ENCODE measurements at places on chromosomes 4 and X.

DNA sequence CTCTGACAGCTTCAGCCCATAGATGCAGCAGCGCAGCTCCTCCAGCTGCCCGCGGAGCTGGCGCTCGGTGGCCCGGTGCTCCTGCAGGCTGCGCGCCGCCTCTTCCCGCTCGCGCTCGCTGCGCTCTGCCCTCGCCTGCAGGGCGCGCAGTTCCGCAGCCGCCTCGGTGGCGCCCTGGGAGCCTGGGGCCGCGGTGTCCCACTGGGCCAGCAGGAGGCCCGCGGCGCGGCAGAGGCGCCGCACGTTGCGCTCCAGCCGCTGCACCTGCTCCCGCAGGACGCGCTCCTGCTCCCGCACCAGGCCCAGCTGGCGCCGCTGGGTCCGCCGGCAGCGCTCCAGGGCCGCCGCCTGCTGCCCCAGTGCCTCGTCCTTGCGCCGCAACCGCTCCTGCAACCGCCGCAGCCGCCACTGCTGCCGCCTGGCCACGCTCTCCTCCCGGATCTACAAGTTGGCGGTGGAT, 10.1 kb downstream of the C4orf50 start:
- DNase-seq = no peak

GRCh38 chr4:54094451-54094850, 5.5 kb upstream of the GSX2 start:
- DNase-seq = no peak

DNA sequence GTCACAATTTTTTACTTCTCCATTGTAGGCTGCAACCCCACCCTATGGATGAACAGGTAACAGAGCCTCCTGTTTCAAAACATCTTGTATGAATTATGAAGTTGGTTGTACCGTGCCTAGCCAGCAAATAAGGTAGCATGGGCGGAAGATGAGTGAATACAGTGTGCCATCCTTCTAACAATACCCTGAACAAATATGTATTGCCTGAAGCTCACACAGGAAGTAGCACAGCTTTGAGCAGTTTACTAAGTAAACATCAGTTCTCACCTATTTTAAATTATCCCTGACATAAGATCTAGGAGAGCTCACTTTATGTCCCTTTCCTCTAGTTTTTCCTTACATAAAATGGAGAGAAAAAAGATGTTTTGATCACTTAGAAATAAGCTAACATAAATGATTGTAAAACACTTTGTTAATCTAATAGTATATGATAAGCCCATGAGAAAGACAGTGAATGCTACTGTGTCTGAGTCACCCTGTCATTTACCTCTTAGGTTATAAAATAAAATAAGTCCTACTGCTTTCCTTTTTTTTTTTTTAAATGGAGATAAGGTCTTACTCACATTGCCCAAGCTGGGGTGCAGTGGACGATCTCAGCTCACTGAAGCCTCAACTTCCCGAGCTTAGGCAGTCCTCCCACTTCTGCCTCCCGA, 36.6 kb downstream of the GRSF1 start:
- peak; percentile 7 for DNase-seq

DNA sequence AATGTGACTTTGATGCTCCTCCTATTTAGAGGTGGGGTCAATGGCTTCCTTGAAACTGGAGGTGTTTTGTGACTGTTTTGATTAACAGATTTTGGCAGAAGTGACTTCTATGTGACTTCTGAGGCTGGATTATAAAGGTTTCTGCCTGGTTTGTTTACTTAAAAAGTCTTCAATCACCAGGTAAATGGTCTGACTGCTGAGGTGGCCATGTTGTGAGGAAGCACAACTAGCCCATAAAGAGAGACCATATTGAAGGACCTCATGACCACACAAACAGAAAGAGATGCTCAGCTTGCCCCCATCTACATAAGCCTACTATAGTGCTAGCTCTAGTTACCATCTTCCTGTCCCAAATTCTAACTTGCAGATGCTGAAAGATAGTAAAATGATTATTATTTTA, 14.3 kb upstream of the LSM6 start:
- no peak for DNase-seq

DNA sequence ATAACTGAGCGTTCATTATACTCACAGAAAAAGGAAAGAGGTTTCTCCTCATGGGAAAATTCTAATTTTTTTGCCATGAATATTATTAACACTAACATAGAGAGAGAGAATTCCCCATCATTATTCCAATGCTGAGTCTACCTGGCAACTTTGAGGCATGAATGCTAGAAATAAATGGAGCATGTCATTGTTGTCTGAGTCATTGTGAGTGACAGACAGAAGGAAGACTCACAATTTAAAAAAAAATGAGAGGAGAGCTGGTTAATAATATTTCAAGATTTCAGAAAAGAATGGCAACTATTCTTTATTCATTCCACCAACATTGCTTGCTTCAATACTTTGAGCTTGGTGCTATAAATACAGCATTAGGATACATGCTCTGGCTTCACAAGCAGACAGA, 170.4 kb upstream of the HS3ST1 start:
- no peak for DNase-seq

- no peak for DNase-seq
Measured at GRCh38 chr4:70935038-70935695, 33.0 kb downstream of the MOB1B start.

GRCh38 chr4:147488556-147488955, 7.7 kb downstream of the EDNRA start:
- no peak for DNase-seq

- peak; percentile 91 for DNase-seq
Measured at GRCh38 chr4:123599061-123599919, 202.7 kb downstream of the SPRY1 start.

DNA sequence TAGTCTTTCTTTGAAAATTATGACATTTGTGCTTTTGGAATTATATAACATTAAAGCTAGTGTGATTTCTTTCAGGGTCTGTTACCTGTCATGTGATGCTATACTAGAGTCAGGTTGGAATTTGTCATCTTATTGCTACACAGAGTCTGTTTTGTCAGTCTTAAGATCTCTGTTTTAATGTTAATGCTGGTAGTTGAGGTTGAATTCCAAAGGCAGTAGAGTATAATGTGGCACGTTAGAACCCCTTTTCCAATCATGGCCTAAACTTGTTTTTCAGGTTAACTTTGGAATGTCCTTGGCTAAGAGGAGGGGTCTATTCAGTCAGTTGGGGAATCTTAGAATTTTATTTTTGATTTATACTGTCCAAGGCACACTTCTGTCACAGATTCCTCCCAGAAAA, 258.5 kb downstream of the PABPC4L start:
- DNase-seq = no peak

- no peak for DNase-seq
Measured at GRCh38 chrX:34770511-34770910, 113.4 kb upstream of the TMEM47 start.

GRCh38 chr4:149754526-149754925, 61.1 kb downstream of the IQCM start:
- DNase-seq = no peak

DNA sequence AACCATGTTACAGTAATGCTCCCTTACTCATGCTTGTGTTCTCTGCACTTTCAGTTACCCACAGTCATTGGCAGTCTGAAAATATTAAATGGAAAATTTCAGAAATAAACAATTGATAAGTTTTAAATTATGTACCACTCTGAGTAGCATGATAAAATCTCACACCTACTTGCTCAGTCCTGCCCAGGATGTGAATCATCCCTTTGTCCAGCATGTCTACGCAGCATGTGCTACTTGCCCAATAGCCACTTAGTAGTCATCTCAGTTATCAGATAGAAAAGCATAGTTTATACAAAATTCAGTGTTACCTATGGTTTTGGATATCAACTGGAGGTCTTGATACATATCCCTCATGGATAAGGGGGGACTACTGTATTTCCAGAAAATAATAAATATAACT, 577.1 kb downstream of the GALNTL6 start:
- DNase-seq = no peak

- no peak for DNase-seq
Measured at GRCh38 chr4:88775529-88775928, 77.9 kb upstream of the NAP1L5 start.

DNA sequence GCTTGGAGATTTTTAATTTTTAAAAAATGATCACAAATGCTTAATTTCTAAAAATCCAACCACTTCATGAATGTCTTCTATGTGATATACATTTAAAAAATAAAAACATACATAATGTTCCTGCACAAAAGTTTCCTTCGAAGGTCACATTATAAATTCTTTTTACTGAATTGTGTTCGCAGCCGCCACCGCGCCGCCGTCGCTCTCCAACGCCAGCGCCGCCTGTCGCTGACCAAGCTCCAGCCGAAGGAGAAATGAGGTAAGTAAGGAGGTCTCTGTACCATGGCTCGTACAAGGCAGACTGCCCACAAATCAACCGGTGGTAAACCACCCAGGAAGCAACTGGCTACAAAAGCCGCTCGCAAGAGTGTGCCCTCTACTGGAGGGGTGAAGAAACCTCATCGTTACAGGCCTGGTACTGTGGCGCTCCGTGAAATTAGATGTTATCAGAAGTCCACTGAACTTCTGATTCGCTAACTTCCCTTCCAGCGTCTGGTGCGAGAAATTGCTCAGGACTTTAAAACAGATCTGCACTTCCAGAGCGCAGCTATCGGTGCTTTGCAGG, 48.8 kb upstream of the NEUROG2 start:
- DNase-seq = no peak

- peak; percentile 39 for DNase-seq
Measured at GRCh38 chr4:37970702-37971101, 10.5 kb downstream of the PTTG2 start.

- no peak for DNase-seq
Measured at GRCh38 chr4:143402776-143403552, 66.3 kb downstream of the GAB1 start.

DNA sequence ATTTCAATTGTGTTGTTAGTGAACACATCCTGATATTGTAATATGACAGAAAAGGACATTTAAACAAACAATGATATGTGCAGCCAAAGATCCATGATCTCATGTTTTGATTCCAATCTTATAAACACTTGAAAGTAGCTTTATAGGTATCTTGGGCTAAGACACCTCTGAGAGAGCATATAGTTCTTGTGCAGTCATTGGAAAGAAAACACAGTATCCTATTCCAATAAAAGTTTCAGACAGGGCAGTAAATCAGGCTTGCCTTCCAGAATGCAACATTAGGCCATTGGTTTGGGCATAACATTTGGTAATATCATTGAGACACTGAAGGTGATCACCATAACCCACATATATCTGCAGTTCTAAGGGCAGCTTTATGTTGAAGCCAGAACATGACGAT, 188.3 kb upstream of the HCCS start:
- DNase-seq = peak; percentile 2

DNA sequence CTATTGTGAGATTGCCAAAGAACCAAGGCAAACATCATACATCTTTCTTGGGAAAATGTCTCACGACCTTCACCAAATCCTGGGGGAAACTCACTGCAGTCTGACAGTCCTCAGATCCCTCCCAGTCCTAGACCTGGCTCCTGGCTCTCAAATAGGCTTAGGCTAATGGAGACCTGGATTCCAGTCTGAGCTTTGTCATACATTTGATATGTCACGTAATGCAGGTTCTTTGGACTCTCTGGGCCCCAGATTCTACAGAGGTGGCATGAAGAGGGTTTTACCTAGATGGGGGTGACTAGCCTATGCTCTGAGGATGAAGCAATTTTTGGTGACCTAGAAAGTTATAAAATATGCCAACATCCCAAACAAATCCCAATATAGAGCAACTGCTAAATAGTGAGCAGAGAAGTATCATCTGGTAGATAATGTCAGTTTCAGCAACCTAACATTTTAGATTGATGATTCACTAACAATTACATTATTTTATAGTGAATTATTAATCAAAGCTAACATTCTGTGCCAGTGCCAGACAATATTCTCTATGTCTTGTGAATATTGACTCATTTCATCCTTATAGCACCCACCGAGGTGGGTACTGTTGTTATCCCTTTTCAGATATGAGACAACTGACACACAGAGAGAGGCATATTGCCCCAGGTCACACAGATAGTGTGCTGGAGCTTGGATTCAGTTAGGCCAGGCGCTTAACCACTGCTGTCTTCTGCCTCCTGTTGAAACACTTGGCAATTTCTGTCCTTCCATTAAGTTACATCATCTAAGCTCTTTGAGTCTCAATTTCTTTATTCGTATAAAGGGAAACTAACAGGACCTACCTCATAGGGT, 195.4 kb upstream of the MAMLD1 start:
- DNase-seq = no peak

DNA sequence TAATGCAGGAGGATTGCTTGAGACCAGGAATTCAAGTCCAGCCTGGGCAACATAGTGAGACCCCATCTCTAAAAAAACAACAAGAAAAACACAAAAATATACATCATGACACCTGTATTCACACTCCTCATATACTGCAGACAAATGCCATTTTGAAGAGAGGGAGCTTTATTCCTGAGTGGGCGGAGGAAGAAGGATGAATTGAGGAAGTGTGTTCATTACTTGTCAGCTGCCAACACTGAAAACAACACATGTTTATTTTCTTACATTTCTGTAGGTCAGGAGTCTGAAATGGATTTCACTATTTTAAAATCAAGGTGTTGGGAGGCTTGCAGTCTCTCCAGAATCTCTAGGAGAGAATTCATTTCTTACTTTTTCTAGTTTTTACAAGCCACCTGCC, 47.2 kb upstream of the CD99 start:
- DNase-seq = no peak

- DNase-seq = no peak
Measured at GRCh38 chr4:38242101-38242500, 281.9 kb downstream of the PTTG2 start.

GRCh38 chr4:3202836-3203820, 45.8 kb upstream of the MSANTD1 start:
- no peak for DNase-seq

DNA sequence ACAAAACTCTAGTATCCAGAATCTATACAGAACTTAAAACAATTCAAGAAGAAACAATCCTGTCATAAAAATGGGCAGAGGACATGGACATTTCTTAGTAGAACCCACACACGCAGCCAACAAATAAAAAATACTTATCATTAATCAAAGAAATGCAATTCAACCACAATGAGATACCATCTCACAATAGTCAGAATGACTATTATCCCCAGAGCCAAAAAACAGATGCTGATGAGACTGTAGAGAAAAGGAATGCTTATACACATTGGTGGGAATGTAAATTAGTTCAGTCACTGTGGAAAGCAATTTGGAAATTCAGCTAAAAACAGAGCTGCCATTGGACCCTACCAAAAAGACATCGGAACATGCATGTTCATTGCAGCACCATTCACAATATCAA, 37.9 kb downstream of the RAB40AL start:
- no peak for DNase-seq

DNA sequence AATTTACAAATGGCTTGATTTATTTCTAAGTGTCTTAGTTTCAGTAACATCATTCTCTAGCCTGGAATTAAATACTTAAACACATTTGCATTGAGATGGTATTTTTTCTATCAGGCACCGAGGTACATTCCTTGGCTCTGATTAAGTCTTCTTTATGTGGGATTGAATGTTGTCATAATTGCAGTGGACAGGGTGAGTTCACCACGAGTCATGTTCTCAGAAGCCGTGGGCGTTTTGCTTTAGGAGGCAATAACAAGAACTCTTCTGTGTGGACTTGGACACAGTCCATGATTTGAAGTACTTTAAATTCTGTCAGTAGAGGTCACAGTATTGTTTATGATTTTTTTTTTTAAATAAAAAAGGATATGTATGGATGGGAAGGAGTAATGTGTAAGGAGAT, 57.1 kb upstream of the EFHC2 start:
- DNase-seq = no peak

- DNase-seq = peak; percentile 37
Measured at GRCh38 chr4:26252349-26253025, 68.3 kb upstream of the RBPJ start.

GRCh38 chrX:39946822-39947221, 150.9 kb downstream of the BCOR start:
- DNase-seq = no peak

Measured in large intestine (tissue), 12 donors.